Vagina (tissue), 2 donors: ENCODE measurements at places on chromosomes 1 and 21. TPM values are rescaled to one million over a fixed set of nuclear protein-coding genes. Genes with fewer than 3 reads are reported as not detected.

Gene PLA2G5
- 2.7 TPM for total RNA-seq

GRCh38 chr1:230823931-230824381 lies 44.4 kb downstream of the C1orf198 start:
- H3K4me1 ChIP-seq, result peaks cover 56% of the 10 kb centered on the region
- no peaks in the 10 kb centered on the region for H3K36me3 ChIP-seq
- DNase-seq, result peak; percentile 87
- H3K4me3 ChIP-seq, result no peak overlapping the region
- H3K27me3 ChIP-seq, result no peaks in the 10 kb centered on the region

DNA sequence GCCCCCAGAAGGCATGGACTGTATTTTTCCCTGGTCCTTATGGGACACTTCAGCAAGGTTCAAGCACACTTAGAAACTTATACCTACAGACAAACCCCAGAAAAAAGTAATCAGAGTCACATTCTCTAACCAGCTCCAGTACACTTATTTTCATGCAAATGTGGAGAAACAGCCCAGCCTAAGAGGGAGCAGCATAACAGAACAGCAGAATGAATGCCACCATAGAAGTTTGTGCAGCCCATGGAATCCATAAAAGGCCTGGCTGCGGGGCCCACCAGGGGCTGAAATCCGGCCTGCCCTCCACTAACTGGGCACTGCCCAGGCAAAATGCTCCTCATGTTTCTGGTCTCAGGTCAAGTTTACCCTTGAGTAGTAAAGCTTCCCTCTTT lies 60.4 kb upstream of the ATP1A1 start:
- peaks cover 15% of the 10 kb centered on the region for H3K4me1 ChIP-seq
- no peaks in the 10 kb centered on the region for H3K27me3 ChIP-seq
- no peaks in the 10 kb centered on the region for H3K36me3 ChIP-seq
- DNase-seq, result no peak
- no peak overlapping the region for H3K27ac ChIP-seq

DNA sequence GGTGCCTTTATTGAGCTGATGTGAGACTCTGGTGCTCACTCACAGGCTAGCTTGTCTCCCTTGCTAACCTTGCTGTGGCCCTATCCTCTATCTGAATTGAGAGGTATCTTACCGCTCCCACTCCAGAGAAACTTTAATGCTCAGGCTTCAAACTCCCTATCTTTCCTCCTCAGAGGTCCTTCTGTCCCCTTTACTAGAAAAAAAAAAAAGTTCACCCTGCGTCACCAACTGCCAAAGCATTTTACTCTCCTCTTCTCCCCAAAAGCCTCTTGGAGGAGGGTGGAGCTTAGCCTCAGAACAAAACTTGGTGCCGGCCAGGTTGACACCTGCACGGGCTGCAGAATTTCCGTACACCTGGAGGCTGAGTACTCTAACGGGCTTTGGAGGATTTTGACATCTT lies 55.1 kb downstream of the ATP2B4 start:
- DNase-seq, result no peak
- no peak overlapping the region for H3K4me3 ChIP-seq
- H3K27me3 ChIP-seq, result no peaks in the 10 kb centered on the region

- no peak overlapping the region for H3K27ac ChIP-seq
- no peaks in the 10 kb centered on the region for H3K36me3 ChIP-seq
- no peak overlapping the region for H3K4me3 ChIP-seq
- DNase-seq, result no peak
Observed at GRCh38 chr1:110713221-110713620, 38.5 kb upstream of the KCNA3 start.

Gene BCL2L15
- total RNA-seq, result 2.9 TPM

GRCh38 chr1:155083865-155084721 lies 5.5 kb downstream of the EFNA3 start:
- H3K4me1 ChIP-seq, result peaks cover 67% of the 10 kb centered on the region
- peaks cover 24% of the 10 kb centered on the region for H3K27me3 ChIP-seq
- no peaks in the 10 kb centered on the region for H3K36me3 ChIP-seq
- H3K4me3 ChIP-seq, result peak overlapping the region; percentile 62

DNA sequence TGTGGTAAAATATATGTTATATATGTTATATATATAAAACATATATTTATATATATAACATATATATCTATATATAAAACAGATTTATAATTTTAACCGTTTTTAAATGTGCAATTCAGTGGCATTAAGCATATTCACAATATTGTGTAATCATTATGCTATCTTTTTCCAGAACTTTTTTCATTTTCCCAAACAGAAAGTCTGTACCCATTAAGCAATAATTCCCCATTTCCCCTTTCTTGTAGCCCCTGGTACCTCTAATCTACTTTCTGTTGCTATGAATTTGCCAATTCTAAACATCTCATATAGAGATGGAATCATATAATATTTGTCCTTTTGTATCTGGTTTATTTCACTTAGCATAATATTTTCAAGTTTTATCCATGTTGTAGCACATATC lies 10.7 kb upstream of the ARHGEF11 start:
- no peak overlapping the region for H3K27ac ChIP-seq
- H3K4me3 ChIP-seq, result no peak overlapping the region
- no peaks in the 10 kb centered on the region for H3K4me1 ChIP-seq
- H3K36me3 ChIP-seq, result no peaks in the 10 kb centered on the region
- DNase-seq, result no peak

Gene OR2L3
- total RNA-seq, result not detected

- H3K27me3 ChIP-seq, result no peaks in the 10 kb centered on the region
- H3K4me1 ChIP-seq, result no peaks in the 10 kb centered on the region
- no peak overlapping the region for H3K4me3 ChIP-seq
- no peaks in the 10 kb centered on the region for H3K36me3 ChIP-seq
- DNase-seq, result no peak
Observed at GRCh38 chr1:18373882-18374493, 106.7 kb upstream of the KLHDC7A start.

- H3K4me3 ChIP-seq, result no peak overlapping the region
- H3K36me3 ChIP-seq, result no peaks in the 10 kb centered on the region
- H3K27me3 ChIP-seq, result no peaks in the 10 kb centered on the region
- H3K27ac ChIP-seq, result no peak overlapping the region
- H3K4me1 ChIP-seq, result peaks cover 5% of the 10 kb centered on the region
- DNase-seq, result no peak
Observed at GRCh38 chr1:177082855-177083693, 81.4 kb downstream of the ASTN1 start.

Gene ADAM30
- total RNA-seq, result not detected

Gene CYP4A22
- not detected for total RNA-seq

DNA sequence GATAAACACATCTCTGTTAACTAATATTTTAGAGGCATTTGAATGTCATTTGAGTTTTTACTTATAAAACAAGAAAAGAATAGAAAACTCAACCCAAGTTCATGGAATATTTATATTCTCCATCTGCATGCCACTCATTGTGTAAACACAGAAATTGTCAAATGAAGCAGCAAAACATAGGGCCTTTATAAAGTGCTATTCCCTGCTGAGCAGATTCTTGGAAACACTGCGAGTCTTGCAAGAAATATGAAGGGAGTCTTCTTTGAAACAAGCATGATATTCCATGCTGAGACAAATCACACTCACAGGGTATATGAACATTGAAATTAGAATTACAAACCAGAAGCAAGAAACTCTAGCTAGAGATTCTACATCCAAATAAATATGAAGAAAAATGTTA lies 655.8 kb downstream of the BRINP3 start:
- no peaks in the 10 kb centered on the region for H3K27me3 ChIP-seq
- H3K4me1 ChIP-seq, result no peaks in the 10 kb centered on the region
- H3K27ac ChIP-seq, result no peak overlapping the region
- no peak for DNase-seq
- no peak overlapping the region for H3K4me3 ChIP-seq
- H3K36me3 ChIP-seq, result no peaks in the 10 kb centered on the region

DNA sequence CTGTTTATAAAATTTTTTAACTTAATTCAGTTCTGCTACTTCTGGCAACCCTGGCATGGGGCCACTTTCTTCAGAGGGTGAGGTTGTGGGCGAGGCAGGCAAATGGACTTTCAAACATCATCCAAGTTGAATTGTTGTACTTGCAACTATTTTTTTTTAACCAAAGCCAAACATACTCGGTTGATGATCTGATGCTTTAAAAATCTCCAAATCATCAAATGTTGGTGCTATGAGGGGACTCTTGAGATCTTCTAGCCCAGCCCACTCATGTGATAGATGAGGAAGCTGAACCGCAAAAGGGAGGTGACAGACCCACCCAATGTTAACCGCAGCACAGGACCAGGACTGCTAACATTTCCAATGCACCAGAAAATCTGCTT lies 6.7 kb downstream of the SLC1A7 start:
- no peak for DNase-seq
- no peaks in the 10 kb centered on the region for H3K36me3 ChIP-seq
- H3K4me3 ChIP-seq, result no peak overlapping the region
- no peaks in the 10 kb centered on the region for H3K4me1 ChIP-seq
- H3K27me3 ChIP-seq, result no peaks in the 10 kb centered on the region
- peak overlapping the region; percentile 45 for H3K27ac ChIP-seq

DNA sequence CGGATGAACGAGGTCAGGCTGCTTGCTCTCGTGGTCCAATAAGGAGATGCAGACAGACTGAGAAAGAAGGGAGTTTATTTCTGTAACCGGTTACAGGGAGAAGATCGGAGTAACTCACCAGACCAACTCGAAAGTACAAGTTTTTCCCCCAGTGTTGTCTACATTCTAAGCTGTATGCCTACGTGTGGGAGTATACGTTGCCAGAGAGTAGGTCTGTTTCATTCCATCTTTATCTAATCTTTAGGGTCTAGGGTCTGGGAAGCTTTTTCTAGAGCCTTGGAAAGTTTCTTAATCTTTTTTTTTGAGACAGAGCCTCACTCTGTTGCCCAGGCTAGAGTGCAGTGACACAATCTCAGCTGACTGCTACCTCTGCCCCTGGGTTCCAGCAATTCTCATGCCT lies 4.7 kb upstream of the PADI1 start:
- H3K4me3 ChIP-seq, result no peak overlapping the region
- no peaks in the 10 kb centered on the region for H3K36me3 ChIP-seq
- H3K27me3 ChIP-seq, result no peaks in the 10 kb centered on the region
- no peaks in the 10 kb centered on the region for H3K4me1 ChIP-seq

Gene CD5L
- total RNA-seq, result not detected

Gene KRTAP7-1
- not detected for total RNA-seq

GRCh38 chr1:47591801-47592200 lies 154.0 kb downstream of the FOXD2 start:
- H3K4me3 ChIP-seq, result no peak overlapping the region
- peaks cover 12% of the 10 kb centered on the region for H3K4me1 ChIP-seq
- no peaks in the 10 kb centered on the region for H3K36me3 ChIP-seq
- no peaks in the 10 kb centered on the region for H3K27me3 ChIP-seq

GRCh38 chr1:97174039-97174704 lies 452.6 kb downstream of the PTBP2 start:
- H3K4me1 ChIP-seq, result no peaks in the 10 kb centered on the region
- no peak for DNase-seq
- no peak overlapping the region for H3K4me3 ChIP-seq
- H3K36me3 ChIP-seq, result no peaks in the 10 kb centered on the region

DNA sequence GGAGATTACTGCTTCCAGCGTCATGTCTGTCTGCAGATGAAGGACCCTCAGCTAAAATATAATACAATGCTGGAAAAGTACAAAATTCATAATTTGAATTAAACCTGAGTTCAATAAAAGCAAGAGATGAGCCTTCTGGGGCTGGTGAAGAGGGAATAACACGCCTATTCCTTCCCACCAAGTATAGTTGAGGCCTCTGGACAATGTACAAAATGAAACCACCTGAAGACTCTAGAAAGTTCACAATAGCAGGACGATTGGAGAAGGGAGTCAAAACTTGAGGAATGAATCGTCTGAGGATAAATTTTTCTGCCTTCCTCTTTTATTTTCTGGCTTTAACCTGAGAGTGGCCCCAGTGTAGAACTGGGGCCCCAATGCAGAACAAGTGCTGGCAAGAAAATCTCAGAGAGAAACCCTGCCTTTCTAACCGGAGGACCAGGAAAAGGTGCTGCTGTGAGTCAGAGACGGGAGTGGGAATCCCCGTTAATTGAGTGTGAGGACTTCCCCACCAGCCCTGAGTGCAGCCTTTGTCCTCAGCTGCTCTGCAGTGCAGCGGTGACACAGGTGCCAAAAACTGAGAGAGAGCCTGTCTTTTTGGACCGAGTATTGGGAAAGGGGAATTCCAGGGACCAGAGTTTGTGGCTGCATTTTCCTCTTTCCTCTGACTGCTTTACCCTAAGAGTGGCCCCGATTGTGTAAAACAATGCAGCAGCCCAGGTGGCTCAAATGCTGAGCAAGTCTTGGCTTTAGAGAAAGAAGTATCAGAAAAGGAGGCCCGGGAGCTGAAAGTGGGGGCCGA lies 264.9 kb downstream of the DYRK1A start:
- no peak overlapping the region for H3K4me3 ChIP-seq
- no peaks in the 10 kb centered on the region for H3K4me1 ChIP-seq
- H3K36me3 ChIP-seq, result no peaks in the 10 kb centered on the region
- no peak overlapping the region for H3K27ac ChIP-seq
- no peak for DNase-seq
- no peaks in the 10 kb centered on the region for H3K27me3 ChIP-seq

Gene CELA3A
- not detected for total RNA-seq

Gene CNIH4
- 36.1 TPM for total RNA-seq

DNA sequence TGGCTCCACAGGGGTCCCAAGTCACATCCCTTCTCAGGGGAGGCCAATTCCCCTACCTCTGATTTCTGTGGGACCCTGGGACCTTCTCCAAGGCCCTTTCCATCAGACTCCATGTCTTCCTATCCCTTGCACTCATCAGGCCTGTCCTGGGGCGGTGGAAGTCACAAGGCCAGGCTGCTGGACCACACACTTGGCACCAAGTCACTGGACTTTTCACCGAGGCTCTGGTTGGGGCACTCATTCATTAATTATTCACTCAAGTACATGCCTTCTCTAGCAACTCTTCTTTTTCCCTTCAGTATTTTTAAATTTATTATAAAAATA lies 11.2 kb upstream of the FOXO6 start:
- H3K4me1 ChIP-seq, result no peaks in the 10 kb centered on the region
- H3K27me3 ChIP-seq, result no peaks in the 10 kb centered on the region
- DNase-seq, result no peak
- no peak overlapping the region for H3K27ac ChIP-seq
- no peak overlapping the region for H3K4me3 ChIP-seq

- DNase-seq, result no peak
- H3K4me3 ChIP-seq, result no peak overlapping the region
- H3K27me3 ChIP-seq, result no peaks in the 10 kb centered on the region
- no peaks in the 10 kb centered on the region for H3K36me3 ChIP-seq
Observed at GRCh38 chr1:6512245-6512907, 20.9 kb upstream of the PLEKHG5 start.

Gene PROK1
- total RNA-seq, result 7.4 TPM

Gene OVAAL
- total RNA-seq, result not detected

Gene BEND5
- total RNA-seq, result 8.6 TPM

Gene EVA1C
- total RNA-seq, result 66.5 TPM

Gene BATF3
- 7.9 TPM for total RNA-seq

Gene CPTP
- total RNA-seq, result 20.9 TPM
